ENCODE measurements at places on chromosomes 3 and 15.

DNA sequence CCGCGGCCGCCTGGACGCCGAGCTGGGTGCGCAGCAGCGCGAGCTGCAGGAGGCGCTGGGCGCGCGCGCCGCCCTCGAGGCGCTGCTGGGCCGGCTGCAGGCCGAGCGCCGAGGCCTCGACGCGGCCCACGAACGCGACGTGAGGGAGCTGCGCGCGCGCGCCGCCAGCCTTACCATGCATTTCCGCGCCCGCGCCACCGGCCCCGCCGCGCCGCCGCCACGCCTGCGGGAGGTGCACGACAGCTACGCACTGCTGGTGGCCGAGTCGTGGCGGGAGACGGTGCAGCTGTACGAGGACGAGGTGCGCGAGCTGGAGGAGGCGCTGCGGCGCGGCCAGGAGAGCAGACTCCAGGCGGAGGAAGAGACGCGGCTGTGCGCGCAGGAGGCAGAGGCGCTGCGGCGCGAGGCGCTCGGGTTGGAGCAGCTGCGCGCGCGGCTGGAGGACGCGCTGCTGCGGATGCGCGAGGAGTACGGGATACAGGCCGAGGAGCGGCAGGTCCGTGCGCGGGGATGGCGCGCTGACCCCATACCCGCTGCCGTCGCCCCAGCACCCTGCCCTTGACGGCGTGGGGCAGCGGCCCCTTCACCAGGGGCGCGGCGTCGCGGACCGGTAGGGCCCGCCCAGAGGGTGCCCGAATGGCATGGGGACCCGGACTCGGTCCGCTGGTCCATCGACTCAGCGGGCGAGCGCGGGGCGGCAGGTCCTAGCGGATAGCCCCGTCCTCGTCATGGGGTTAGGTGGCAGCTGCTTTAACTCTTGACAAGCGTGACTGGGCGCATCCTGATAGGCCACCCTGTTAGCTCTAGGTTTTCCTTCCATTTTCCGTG, 848 bp downstream of the SYNM start:
- DNase-seq = no peak

- no peak for DNase-seq
Measured at GRCh38 chr3:171851660-171852058, 8.5 kb downstream of the TMEM212 start.

GRCh38 chr3:25465266-25465860, 37.3 kb downstream of the RARB start:
- DNase-seq = no peak

GRCh38 chr15:25059698-25060471, 105.1 kb downstream of the SNRPN start:
- DNase-seq = no peak

- DNase-seq = no peak
Measured at GRCh38 chr3:188361888-188362287, 207.9 kb downstream of the LPP start.

DNA sequence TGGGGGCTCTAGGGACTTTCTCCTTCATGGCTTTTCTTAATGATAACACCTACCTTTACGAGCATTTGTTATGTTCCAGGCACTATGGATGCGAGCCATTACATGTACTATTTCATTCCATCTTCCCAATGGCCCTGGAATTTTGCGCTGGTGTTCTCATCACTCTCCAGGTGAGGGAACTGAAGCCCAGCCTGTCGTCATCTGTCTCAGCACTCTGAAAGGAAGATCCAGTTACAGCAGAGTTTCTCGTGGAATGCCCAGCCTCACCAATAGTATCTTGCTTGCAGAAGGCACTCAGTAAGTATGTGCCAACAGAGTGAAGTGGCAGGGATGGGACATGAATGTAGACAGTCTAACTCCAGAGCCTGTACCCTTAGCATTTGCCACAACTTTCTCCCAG, 56.8 kb downstream of the NOX5 start:
- no peak for DNase-seq

GRCh38 chr15:37094333-37094914, 5.9 kb downstream of the MEIS2 start:
- DNase-seq = no peak

GRCh38 chr3:124213641-124214040, 221.7 kb upstream of the ROPN1 start:
- no peak for DNase-seq

DNA sequence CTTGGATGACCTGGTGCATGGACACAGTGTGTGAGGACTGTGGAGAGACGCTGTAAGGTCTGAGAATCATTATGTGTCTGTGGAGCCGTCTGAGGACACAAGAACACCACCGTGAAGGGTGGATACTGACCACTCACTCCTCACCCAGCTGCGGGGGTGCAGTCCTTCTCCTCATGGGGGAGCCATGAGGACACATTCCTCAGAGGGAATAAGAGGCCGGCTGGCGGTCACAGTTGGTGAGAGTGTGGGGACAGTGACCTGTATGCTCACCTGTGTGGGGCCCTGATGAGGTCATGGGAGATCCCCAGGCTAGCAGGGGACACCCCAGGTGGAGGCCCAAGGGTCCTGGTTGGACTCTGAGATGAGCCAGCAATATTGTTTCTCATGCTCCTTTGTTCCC, 2.5 kb upstream of the TRPM1 start:
- DNase-seq = no peak

GRCh38 chr3:56783644-56784447, 17.9 kb downstream of the ARHGEF3 start:
- DNase-seq = no peak

- DNase-seq = peak; percentile 74
Measured at GRCh38 chr15:77634266-77634962, 1.7 kb upstream of the LINGO1 start.

GRCh38 chr15:38860674-38861073, 296.1 kb upstream of the RASGRP1 start:
- DNase-seq = no peak

- DNase-seq = no peak
Measured at GRCh38 chr3:54573858-54574257, 354.0 kb downstream of the LRTM1 start.

DNA sequence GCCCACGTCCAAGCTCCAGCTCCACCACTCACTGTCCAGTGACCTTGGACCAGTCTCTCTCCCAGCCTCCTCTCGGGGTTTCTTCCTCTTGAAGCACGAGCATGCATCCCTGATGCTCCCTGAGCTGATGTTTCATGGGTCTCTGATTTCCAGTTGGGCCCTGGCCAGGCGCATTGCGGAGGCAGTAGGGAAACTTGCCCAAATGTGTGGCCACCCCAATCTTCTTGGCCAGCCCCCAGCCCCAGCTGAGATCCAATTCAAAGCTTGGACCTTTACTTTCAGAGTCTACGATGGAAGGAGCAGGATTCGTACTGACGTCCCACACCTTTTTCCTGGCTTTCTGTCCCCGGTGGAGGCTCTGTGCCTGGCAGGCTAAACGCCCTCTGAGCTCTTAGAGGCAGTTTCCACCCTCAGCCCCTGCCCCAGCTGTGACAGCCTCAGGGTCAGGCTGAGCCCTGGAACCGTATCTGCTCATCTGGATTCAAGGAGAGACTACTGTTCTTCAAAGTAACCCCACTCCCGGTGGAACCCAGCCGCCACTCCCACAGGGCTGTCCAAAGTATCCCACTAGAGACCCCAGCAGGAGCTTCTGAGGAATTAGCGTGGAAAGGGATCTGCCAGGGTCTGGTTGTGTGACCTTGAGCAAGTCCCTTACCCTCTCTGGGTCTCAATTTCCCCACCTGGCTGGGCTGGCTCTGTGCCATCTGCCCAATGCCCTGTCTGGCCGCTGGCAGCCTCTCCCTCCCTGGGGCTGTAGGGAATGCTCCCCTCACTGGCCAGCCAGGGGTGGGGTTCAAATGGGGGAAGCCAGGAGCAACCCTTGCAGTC, 37.4 kb downstream of the CPN2 start:
- DNase-seq = peak; percentile 21

DNA sequence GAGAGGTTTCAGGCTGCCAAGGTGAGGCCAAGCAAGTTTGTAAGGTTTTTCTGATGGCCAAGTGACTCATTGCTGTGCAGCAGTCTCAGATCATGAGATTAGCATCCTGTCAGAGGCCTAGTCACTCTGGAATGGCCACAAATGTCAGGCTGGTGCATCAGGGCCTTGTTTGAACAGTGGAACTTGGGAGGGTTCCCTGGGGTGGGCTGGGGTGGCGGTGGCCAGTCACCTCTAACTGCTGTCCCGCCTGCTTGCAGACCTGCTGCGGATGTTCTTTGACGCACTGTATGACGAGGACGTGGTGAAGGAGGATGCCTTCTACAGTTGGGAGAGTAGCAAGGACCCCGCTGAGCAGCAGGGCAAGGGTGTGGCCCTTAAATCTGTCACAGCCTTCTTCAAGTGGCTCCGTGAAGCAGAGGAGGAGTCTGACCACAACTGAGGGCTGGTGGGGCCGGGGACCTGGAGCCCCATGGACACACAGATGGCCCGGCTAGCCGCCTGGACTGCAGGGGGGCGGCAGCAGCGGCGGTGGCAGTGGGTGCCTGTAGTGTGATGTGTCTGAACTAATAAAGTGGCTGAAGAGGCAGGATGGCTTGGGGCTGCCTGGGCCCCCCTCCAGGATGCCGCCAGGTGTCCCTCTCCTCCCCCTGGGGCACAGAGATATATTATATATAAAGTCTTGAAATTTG, 2.8 kb upstream of the FAM131A start:
- DNase-seq = no peak

DNA sequence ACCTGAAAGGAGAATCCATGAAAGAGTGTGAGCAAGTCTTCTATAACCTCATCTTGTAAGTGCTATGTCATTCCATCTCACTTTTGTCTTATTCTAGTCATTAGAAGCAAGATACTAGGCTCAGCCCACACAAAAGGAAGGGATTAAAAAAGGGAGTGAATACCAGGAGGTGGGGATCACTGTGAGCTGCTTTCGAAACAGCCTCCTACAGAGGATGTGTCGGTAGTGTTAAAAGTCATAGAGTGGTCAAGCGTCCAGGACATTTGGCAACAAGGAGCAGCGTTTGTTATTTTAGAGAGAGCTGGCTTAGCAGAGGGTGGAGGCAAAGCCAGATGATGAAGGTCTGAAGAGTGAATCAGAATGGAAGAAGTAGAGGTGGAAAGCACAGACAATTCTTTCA, 11.7 kb upstream of the ZNF148 start:
- DNase-seq = no peak

GRCh38 chr15:37877851-37878741, 56.3 kb upstream of the TMCO5A start:
- DNase-seq = no peak

DNA sequence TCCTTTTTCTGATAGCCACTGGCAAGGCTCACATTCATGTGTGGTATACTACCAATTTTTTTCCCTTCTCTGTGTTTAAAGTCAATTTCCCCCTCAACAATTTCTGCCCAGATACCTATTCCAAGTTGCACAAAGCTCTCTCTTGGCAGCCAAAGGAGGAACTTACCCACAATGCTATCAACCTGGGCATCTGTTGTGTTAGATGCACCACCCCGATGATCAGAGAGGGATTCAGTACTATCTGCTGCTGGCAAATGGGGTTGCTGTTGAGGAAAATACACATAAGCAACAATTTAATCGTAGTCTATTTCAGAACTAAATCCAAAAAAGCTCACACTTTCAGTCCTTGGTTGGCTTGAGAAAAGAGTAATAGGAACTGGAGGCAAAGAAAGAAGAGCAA, 46.1 kb downstream of the AAGAB start:
- DNase-seq = no peak

- no peak for DNase-seq
Measured at GRCh38 chr3:29338377-29338776, 57.5 kb downstream of the RBMS3 start.

DNA sequence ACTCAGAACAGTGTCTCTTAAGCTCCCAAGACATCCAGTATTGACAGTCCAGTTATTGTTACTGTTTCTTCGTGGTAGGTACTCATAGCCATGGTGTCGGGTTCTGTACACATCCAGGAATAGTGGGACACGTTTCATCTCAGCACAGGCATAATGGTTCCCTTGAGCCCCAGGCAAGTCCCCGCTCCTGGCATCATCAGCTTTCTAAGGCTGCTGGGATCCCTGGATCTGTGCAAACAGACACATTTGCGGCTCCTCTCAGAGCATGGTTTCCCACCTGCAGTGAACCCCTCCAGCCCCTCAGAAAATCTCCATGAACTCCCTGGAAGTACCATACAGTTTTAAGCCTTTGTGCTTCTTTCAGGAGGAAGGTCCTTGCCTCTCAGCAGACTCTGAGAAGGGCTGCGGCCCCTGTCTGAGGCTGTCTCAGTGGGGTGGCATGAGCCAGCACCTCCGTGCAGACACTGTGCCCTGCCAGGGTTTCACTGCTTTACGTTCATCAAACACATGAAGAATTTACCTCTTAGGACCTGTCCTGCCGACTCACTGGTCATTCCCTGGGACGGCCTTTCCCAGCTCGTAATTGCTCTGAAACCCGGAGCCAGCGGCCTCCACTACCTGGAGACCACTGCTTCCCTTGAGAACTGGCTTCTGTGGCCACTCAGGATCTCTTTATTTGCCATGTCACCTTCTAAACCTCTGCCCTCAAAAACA, 124.9 kb downstream of the LRRK1 start:
- no peak for DNase-seq

DNA sequence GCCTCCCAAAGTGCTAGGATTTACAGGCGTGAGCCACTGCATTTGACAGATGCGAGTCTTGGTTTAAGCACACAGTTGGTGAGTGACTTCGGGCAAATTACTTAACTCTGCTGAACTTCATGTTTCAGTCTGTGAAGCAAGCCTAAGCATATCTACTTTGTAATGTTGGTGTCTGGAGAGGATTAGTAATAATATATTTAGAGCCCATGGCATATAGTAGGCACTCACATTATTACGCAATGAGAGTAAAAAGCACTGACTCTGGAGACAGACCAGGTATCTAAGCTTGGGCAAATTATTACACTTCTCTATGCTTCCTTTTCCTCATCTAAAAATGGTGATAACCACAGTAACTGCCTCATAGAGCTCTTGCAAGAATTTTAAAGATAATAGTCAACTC, 208.7 kb upstream of the P2RY1 start:
- DNase-seq = no peak

DNA sequence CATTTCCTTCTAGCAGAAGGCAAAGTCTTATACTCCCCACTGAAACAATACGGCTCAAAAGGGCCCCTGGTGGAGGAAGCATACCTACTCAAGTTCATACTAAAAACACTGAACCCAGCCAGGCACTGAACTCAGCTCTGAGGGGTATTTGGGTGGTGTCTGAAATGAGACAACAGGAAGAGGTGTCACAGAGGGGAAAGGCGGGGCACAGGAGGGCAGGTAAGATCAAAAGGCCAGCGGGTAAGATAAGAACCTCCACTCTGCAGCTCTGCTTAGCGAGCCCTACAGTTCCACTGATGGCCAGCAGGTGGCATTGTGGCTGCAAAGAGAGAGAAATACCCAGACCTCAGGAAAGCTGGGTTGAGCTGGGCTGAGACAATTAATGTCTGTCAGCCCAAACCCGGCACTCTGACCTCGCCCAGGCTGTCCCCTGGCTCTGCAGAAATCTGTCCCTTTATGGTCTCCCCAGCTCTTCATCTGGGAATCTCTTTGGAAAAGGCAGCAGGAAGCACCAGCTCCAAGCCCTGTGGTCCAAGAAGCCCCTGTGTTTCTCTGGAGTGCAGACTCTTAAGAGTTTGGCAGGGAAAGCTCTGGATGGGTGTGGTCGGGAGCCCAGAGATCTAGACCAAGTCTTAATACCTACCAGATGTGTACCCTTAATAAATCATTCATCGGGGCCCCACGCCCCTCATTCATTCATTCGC, 8.4 kb downstream of the MFGE8 start:
- DNase-seq = peak; percentile 83

GRCh38 chr3:111668326-111668725, 73.2 kb upstream of the ZBED2 start:
- DNase-seq = no peak

Measured in SK-MEL-5 (cell line).